ENCODE measurements at places on chromosomes 5 and 9.
A peak's percentile ranks its signal among the peaks of the same experiment; 100 is the strongest.

DNA sequence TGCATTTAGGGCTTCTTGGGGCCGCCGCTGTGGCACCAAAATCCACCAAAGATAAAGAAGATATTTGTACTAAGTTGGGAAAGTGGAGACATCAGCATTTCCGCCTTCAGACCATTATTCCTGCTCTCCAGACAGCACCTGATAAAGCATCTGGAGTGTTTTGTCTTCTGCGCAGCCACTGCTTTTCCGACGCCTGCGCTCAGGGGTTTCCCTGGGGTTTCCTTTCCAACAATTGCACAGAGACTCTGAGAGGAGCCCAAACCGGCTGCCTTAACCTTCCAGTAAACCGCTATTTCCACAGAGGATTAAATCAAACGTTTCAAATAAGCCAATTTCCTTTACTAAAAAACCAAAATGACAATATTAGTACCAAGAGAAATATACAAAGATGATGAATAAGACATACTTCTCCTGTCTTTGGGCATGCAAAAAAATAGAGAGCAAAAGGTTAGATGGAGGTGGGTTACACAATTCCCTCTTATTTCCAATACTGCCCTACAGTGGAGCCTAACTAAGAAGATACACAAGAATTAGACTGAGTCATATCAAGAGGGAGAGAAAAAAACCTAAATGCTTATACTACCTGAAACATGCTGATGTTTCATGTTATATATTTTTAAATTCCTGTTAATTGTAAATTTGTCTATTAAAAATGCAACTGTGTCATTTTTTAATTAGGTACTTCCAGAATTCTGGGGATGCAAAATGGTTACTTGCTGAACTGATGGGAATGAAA is 98.4 kb downstream of the MAPKAP1 start:
- DNase-seq, result no peak

- peak; percentile 58 for DNase-seq
Measured at GRCh38 chr9:111945216-111945615, 48.6 kb downstream of the UGCG start.

DNA sequence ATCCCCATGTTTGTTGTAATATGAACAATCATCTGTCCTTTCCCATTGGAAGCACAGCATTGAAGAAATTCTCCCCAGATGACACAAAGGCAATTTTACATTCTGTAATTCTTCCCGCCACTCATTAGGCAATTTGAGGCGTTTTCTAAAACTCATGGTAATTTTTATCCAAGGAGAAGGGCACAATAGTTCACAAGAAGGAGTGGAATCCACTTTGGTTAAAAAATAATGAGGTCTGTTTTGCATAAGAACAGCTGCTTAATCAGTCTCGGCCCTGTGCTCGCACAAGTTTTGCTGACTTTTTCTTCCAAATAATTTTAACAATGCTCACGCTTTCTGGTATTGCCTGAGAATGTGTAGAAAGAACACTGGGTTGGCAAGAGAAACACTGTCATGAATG is 94.0 kb downstream of the CAVIN4 start:
- no peak for DNase-seq

- no peak for DNase-seq
Measured at GRCh38 chr9:115213818-115214334, 95.9 kb upstream of the TNC start.

- no peak for DNase-seq
Measured at GRCh38 chr9:20369391-20369790, 252.9 kb downstream of the MLLT3 start.

- no peak for DNase-seq
Measured at GRCh38 chr9:109865521-109865920, 85.5 kb downstream of the PALM2AKAP2 start.

GRCh38 chr5:13660072-13660471 is 284.4 kb downstream of the DNAH5 start:
- no peak for DNase-seq

GRCh38 chr5:74261866-74262265 is 378.7 kb downstream of the ENC1 start:
- DNase-seq, result no peak

- no peak for DNase-seq
Measured at GRCh38 chr9:114735704-114736103, 53.7 kb upstream of the TEX48 start.

DNA sequence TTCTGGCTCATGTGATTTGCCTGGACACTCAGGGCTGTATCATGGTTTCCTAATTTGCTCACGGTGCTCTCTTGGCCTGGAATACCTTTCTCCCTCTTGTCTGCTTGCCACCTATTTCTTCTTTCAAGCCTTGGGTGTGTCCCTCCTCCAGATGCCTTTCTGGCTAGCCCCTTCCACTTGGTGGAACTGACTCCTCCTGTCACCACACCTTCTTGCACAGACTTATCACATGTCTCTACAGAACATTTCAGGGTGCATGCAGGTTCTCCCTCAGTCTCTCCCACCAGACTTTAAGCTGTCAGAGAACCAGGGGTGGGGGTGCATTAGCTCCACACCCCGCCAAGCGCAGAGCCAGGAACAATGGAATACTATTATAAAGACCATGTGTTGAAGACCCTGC is 1.9 kb downstream of the TBC1D2 start:
- no peak for DNase-seq

DNA sequence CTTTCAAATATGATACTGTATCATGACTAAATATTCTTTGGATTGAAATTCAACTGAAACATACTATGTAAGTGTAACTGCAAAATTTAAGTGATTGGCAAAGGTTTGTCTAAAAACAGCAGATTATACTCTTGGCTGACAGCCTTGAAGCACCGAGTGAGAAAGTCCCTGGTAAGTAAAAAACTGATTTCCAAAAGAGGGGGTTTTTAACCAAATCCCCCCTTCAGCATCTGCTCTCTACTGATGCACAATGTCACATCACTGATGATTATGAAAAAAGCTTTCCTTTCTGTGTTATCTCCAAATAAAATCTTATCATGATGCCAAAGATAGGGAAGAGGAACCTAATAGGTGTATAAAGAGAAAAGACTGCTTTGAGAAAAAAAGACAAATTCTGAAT is 141.0 kb downstream of the MEF2C start:
- no peak for DNase-seq
